CD4-positive, alpha-beta memory T cell (primary cell): ENCODE measurements at places on chromosomes 7 and 10.

- DNase-seq: no peak
These were observed 348.2 kb downstream of the DNAJB6 start for GRCh38 chr7:157684909-157685429.

GRCh38 chr7:128321044-128321422 is 22.7 kb downstream of the RBM28 start:
- DNase-seq: no peak

GRCh38 chr7:126589068-126589684 is 663.6 kb downstream of the GRM8 start:
- DNase-seq: no peak

- no peak for DNase-seq
These were observed 16.2 kb downstream of the CAMK2G start for GRCh38 chr10:73858013-73858708.

DNA sequence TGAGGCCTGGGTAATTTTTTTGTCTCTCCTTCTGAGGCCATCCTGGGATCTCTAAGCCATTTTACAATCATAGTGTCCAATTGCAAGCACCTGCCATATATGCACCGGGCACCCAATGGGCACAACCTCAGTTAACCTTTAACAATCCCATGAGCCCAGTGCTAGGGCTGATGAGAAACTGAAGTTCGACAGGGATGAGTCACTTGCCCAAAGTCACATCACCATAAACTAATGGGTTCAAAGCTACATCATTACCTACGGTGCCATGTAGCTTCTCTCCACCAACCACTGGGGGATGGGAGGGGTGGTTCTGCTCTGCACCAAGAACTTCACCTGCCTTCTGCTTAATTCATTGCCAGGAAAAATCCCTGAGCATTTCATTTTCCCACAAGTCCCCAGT is 95.8 kb upstream of the ZNF716 start:
- DNase-seq: no peak

DNA sequence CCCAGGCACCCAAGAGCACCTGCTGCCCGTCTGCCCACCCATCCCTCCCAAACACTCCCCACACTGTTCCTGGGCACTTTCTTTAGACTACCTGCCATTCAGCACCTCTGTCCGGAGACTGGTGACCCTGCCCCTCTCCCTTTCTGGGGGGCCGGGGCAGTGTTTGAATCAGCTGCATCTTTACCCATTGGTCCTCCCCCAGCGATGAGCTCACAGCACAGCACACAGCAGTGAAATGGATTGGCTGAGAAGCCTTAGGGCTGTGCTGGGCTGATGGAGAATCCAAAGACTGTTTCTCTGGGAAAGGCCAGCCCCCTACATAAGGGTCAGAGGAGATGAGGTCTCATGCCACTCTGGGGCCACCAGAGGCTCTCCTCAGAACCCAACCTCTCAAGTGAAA is 40.2 kb downstream of the VWA2 start:
- DNase-seq: no peak

- no peak for DNase-seq
These were observed 37.3 kb downstream of the INPP5F start for GRCh38 chr10:119762805-119763798.

- DNase-seq: no peak
These were observed 60.4 kb downstream of the ZNF33B start for GRCh38 chr10:42578019-42578418.

- no peak for DNase-seq
These were observed 169.7 kb downstream of the CACNA2D1 start for GRCh38 chr7:82273886-82274285.

DNA sequence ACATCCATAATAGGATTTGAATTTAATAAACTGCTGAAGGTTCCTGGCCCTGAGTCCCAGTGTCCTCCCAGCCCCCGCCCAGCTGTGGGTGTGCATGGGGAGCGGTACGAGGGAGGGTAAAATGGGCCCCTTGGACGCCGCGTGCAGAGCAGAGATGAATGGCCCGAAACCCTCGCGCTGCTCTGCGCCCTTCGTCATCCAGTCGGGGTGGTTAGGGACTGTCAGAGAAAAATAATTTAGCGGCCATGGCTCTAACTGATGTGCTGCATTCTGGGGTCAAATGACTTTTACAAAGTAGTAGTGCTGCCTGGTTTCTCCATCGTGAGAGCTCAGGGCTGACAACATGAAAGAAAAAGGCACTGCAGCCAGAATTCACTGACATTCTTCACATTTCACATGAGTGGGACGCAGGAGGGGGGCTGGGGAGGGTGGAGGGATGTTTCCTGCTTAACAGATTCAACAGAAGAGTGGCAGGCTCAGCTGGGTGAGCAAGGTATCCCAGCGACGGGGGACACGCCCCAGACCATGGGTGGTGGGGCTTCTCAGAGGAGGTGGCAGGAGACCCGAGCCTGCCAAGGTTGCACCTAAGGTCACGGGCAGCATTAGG is 304.5 kb downstream of the WDR37 start:
- no peak for DNase-seq

GRCh38 chr7:88116235-88116795 is 103.5 kb downstream of the SRI start:
- no peak for DNase-seq

DNA sequence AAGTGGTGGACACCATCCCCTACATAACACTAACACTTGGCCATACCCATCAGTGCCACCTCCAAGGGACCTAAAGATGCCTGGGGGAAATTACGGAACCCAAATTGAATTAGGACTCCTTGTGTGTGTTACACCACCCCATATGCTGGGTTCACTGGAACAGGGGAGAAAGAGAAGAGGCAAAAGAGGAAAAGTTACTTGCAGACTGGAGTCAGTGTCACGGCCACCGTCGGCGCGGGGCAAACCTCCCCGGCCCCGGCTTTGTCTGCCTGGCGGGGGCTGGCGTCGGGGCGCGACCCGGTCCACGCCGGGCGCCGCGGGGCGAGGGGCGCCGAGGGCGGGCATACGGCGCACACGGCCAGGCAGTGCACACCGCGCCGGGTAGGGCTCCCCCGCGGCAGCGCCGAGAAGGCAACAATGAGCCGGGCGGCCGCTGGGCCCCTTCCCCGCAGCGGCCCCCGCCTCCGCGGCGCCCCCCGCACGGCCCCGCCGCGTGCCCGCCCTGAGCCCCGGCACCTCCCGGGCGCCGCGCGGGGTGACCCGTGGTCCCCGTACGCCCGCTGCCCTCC is 171.1 kb downstream of the FAM107B start:
- DNase-seq: no peak

DNA sequence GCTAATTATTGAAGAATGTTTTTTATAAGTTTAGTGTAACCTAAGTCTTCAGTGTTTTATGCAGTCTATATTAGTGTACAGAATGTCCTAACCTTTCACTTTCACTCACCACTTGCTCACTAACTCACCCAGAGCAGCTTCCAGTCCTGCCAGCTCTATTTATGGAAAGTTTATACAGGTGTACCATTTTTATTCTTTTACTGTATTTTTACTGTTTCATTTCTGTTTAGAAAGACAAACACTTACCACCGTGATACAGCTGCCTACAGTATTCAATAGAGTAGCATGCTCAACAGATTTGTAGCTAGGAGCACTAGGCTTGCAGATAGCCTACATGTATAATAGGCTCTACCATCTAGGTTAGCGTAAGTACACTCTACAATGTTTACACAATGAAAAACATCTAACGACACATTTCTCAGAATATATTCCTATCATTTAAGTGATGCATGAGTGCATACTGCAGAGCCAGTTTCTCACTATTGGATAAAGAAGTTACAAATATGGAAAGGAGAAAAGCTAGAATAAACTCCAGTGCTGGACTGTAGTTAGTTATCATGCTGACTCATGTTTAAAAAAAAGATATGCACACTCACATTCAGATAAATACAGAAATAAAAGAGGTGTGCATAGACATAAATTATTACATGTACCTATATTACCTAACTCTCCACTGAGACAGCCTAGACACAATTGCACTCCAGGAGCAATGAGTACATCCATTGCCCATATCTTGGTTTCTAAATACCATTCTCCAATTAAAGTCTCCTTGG is 30.4 kb downstream of the STEAP1B start:
- DNase-seq: no peak

GRCh38 chr10:99676895-99677294 is 17.6 kb downstream of the ENTPD7 start:
- DNase-seq: no peak

DNA sequence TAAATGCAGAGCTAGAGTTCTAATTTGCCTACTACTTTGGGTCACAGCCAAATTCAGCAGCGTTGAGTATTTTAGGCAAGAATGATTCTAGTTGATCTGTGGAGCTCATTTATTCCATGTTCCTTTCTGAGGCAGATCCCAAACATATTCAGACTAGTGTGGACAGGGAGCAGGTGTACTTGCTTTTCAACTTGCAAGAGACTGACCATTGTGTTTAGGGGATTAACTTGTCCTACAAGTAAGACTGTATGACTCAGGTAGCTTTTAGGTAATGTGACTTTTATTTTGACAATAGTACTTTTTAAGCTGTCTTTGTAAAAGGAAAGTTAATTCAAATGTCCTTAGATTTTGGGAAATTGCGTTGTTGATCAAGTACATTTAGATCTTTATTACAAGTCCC is 285.5 kb downstream of the TWIST1 start:
- no peak for DNase-seq

GRCh38 chr10:96133135-96133534 is 3.0 kb downstream of the ZNF518A start:
- DNase-seq: no peak

DNA sequence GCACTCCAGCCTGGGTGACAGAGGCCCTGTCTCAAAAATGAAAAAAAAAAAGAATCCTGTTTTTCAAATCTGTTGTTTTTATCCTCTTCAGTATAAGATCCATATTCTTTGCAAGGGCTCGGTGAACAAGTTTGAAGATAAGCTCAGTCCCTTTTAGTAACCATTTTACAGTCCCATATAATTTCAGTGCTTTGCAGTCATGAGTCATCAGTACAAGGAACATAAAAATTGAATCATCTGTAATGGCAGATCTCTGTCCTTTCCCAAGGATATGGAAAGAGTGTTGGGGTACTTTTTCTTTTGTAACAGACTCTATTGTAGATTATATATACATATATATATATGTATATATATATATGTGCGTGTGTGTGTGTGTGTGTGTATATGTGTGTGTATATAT is 52.2 kb upstream of the ZPBP start:
- no peak for DNase-seq

DNA sequence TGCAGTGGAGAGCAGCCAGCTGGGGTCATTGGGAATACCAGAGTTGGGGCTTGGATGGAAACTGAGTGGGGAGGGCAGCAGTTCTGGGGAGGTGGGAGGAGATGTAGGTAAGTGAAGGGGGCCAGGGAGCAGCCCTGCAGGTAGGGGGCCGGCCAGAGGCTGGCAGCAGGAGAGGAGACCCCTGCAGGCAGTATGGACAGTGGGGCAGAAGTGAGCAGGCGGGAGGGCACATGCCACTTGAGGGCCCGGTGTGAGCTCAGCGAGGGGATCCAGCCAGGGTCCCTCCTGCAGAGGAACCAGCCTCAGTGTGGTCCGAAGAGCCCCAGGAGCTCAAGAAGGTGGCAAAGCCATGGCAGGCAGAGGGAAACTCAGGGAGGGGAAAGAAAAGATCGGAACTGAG is 75.4 kb downstream of the WDR11 start:
- DNase-seq: no peak

DNA sequence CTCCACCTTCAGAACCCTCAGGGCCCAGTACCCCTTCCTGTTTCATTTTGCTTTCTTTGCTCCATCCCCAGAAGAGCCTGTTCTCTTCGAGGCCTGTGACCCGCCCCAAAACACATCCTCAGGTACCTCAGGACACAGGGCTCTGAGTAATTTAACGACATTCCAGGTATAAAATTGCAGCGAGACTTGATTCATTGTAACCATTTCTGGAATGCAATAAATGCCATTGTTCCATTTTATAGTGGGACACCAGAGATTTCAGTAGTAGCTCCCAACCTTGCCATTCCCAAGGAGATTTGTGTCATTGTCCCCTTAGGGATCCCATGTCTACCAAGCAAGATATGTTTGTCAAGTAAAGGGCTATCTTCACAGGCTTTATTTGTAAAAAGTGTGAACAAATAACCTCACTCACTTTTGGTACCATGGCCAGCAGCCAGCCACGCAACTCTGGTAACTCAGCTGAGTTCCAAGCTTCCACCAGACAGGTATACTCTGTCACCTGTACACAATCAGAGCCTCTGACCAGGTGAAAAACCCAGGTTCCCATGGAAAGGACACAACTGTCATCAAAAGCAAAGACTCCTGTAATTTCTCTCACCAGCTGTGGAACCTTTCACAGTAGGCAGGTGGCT is 441.3 kb downstream of the PLXNA4 start:
- DNase-seq: no peak

DNA sequence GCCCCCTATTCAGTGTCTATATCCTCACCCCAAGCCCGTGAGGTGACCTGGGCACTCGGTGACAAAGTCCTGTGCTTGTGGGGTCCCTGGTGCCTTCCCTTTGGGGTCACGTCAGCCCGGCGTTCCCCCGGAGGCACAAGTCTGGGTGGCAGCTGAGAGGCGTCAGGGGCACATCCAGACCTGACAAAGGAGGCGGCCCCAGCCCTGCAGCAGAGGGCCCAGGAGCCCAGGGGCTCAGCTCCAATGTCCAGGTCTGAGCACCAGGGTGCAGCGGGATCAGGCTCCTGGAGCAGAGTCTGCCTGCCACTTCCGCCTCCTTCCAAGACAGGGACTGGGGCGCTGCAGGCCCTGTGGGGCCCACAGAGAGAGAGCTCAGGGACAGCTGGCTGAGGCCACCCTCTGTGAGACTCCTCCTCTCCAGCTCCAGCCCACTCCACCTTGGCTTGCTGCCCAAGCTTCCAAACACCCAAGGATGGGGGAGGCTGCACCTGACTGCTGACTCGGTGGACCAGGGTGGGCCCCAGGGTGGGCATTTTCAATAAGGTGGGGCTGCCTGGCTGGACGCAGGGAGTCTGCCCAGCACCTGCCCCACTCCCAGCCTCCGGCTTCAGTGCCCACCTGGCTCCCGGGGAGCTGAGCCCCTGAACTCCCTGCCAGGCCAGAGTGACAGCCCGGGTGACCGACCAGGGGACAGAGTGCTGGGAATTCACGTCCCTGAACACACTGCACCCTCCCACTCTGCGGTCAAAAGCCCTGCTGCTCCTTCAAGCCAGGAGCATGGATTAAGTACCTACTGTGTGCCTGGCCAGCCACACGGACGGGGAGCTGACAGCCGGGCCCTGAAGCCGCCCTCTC is 1.0 kb upstream of the KNDC1 start:
- no peak for DNase-seq
